RKO (cell line): ENCODE measurements at places on chromosomes 2 and 18.

GRCh38 chr2:43405829-43406228, 179.4 kb upstream of the ZFP36L2 start:
- DNase-seq = no peak

GRCh38 chr2:227703961-227704360, 13.9 kb downstream of the SLC19A3 start:
- DNase-seq = no peak

DNA sequence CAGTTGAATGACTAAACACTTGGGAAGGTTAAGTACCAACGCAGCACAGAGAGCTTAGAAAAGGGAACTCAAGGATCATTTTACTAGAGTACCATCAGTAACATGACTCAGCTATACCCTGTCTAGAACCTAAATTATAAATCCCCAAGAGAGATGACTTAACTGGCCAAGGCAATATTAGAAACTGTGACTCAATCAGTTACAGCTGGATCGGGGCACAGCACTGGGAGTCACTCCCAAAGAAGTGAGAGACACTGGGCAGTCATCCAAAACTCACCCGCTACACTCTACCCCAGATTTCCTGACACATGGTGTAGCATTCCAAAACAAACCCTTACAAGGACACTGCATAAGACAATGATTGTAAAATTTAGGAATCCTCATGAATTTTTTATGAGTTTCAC, 17.7 kb downstream of the IWS1 start:
- DNase-seq = peak; percentile 96

DNA sequence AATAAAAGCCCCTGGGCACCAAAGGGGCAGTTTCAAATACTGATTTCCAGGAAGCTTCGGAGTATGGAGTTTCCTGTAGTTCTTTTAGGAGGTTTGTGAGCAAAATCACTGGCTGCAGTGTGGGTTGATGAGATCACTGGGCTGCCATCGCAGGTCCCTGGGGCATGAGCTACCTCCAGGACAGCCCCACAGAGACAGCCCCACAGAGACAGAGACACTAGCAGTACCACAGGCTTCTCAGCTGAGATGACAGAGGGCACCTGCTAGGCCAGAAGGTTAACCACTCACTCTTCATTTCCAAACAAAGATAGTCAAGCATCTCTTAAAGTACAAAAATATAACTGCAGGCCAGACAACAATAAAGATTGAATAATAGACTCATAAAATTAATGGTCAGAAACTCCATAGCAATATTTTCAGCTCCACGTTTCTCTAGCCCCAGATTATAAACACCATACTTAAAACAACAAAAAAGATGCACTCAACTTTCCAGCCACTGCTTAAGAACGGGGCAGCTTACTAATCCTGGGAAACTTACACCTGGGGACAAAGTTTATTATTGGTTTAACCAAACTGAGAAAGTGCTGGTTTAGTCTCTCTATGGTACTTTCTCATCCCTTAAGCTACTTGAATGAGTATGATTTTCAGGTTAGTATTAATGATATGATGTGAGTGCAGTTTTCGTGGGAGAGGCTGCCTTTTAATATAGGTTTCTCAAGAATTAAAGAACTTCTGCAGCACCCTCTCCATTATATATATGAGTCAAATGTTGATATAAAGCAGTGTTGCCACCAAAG, 11.6 kb downstream of the AFF3 start:
- DNase-seq = no peak

DNA sequence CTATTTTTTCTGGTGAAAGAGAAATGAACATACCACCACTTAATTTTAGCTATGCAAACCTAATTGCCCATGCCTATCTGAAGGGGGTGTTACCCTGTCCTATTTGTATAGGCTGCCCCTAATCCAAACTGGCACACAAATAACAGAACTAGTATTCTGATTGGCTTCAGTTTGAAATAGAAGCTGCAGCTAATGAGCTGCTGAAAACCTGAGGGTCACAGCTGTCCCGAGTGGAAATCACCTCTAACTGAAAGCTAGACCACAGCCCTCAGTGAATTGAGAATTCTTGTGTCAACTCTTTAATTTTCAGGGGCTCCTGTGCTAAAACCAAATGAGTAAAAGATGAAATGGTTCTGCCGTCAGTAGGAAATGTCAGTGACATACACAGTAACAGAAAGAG, 28.7 kb downstream of the CCDC141 start:
- no peak for DNase-seq

GRCh38 chr18:63238693-63239075, 80.9 kb downstream of the BCL2 start:
- DNase-seq = no peak

- peak; percentile 70 for DNase-seq
These were observed 303.7 kb upstream of the EPAS1 start for GRCh38 chr2:45993476-45993991.

DNA sequence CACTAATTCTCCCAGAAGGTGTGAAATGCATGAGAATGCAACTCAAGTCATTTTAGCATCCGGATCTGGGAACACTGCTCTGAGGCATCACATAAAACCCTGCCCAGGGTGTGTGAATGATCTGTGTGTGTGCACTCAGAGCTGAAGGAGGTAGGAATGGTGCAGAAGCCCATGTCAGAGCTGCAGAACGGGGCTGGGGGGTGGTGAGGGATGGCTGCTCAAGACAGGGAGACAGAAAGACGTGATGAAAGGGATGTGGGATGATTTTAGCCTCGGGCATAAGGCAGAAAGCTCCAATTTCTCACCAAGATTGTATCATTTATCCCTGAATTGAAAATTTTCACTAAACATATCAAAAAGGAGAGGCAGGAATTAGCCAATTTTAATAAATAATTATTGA, 369.1 kb downstream of the EIPR1 start:
- no peak for DNase-seq

- DNase-seq = no peak
These were observed 668.9 kb upstream of the CHAC2 start for GRCh38 chr2:53098696-53099078.

- DNase-seq = no peak
These were observed 13.0 kb upstream of the RTN4 start for GRCh38 chr2:55063226-55063625.

DNA sequence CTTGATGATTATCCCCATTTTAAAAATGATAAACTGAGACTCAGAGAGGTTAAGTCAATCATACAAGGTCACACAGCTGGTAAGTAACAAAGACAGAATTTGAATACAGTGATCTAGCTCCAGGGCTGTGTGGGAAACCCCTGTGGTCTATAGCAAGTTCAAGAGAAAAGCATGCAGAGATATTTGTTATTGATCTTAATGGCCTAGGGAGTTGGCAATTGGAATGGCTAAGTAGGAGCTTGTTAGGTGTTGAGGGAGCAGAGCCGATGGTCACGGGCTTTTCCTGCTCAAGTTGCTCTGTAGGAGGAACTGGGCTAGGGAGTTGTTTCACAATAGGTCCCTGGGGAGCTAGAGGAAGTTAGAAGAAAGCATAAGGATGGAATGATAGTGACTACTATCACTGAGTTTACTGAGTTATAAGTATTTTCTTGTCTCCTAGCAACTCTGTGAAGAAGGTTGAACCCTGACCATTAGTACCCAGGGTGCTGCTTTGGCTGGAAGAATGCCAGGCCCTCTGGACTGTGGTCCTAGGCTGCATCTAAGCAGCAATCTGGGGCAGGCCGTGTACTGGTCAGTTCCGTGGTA, 30.0 kb downstream of the RNF125 start:
- no peak for DNase-seq

DNA sequence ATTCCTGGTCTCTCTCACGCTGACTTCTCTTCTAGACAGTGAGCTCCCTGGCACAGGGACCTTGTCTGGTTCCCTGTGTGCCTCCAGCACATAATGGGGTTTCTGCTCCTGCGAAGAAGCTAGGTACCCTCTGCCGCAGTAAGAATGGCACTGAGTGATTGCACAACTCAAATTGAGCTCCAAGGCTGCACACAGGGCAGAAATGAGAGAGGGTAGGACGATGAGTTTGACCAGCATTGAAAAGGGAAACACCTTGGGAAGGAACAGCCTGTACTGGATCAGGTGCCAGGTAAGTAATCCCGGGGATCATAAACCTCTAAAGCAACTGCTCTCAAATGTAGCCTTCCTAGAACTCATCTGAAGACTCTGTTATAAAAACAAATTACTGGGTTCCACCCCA, 21.0 kb upstream of the MSGN1 start:
- DNase-seq = no peak

- DNase-seq = no peak
These were observed 1223.1 kb upstream of the ZEB2 start for GRCh38 chr2:145743011-145743410.

- no peak for DNase-seq
These were observed 1.5 kb downstream of the MBD5 start for GRCh38 chr2:148022351-148022750.

DNA sequence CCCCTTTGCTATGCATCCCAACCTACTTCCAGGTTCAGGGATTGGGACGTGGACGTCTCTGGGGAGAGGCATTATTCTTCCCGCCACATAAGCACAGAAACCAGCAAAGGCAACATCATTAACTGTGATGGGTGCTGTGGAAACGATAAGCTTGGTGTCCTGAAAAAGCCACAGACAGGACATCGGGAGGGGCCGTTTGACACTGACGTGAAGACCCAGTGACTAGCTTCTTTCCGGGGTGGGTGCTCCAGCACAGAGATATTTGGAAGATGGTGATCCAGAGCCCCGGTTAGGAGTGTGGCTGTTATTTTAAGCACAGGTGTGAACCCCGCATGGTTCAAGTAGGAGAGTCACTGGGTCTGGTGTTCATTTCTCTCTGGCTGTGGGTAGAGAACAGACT, 163.8 kb upstream of the HDAC4 start:
- no peak for DNase-seq

DNA sequence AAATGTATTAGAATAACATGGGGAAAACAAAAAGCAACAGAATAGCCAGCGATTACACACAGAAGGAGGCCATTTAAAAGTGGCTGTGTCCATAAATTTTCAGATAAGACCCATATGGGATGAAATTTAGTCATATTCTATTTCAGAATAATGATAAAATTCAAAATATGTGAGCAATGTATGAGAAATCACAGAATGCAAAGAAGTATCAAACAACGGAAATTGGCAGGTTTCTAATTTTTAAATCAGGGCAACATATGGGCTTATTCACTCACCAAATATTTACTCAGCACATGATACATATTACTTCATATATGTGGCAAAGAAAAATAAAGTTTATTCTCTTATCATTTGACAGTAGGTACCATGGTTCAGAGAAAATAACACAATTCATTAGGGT, 208.5 kb downstream of the GRB14 start:
- no peak for DNase-seq

DNA sequence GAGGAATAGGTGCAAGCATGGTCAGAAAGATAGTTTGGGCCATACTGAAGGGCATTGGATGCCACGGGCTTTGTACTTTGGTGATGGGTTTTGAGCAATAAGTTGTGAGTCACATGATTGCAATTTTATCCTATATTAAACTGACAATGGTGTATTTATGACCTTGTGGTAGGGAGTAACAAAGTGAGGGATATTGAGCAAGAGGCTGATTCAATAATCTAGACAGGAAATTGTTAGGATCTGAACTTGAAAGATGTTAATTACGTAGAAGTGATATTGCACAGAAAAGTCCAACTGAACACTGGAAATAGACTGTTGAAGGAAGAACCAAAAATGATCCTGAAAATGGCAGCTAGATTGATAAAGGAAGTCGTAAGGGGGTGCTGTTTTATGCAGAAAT, 46.6 kb upstream of the TCF4 start:
- DNase-seq = no peak

- DNase-seq = no peak
These were observed 530.6 kb downstream of the CCDC85A start for GRCh38 chr2:56714400-56714799.

GRCh38 chr2:149921911-149922616, 334.5 kb upstream of the MMADHC start:
- DNase-seq = no peak

DNA sequence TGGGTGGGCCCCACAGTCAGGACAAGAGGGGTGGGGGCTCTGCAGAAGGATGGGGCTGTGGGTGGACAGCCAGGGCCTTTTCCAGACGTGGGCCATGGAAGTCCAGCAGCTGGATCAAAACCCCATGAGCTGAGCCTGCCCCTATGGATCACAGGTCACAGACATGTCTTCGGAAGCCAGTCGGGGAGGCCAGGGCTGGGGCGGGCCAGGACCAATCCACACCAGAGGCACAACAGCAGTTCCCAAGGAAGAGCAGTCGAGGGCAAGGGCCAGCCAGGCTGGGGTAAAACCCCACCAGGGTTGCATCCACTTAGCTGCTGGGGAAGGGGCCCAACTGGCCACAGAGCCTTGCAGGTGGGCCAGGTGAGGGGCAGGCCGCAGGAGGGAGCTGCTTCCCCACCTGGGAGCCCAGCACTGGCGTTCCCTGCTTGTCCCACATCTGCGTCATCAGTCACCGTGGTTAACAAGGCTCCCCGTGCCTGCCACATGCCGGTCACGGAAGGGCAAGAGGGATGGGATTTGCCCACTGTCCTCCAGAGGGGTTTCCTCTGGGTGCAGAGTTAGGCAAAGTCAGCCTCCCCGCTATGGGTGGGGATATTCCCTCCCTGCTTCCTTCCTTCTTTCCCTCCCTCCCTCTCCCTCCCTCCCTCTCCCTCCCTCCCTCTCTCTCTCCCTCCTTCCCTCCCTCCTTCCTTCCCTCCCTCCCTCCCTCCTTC, 46.4 kb upstream of the ODC1 start:
- DNase-seq = no peak

DNA sequence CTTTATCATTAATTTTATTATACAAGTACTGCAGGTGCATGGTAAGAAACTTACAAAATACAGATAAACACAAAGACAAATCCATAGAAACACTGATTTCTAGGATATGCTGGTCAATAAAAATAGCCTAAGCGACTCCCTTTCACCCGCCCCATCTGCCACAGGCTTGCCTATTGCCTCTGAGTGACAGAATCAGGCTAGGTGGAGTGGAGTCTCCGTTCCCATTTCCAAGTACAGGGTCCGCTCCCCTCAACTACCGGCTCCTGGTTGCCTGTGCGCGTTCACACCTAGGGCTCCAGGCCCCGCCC, 201 bp upstream of the TRAPPC12 start:
- no peak for DNase-seq

GRCh38 chr2:106997204-106997603, 111.2 kb upstream of the ST6GAL2 start:
- DNase-seq = no peak

GRCh38 chr18:58067601-58068000, 23.6 kb downstream of the NEDD4L start:
- DNase-seq = no peak

- DNase-seq = no peak
These were observed 2.7 kb downstream of the RSAD2 start for GRCh38 chr2:6880200-6880733.

GRCh38 chr18:61882296-61883004, 10.4 kb downstream of the RNF152 start:
- no peak for DNase-seq

DNA sequence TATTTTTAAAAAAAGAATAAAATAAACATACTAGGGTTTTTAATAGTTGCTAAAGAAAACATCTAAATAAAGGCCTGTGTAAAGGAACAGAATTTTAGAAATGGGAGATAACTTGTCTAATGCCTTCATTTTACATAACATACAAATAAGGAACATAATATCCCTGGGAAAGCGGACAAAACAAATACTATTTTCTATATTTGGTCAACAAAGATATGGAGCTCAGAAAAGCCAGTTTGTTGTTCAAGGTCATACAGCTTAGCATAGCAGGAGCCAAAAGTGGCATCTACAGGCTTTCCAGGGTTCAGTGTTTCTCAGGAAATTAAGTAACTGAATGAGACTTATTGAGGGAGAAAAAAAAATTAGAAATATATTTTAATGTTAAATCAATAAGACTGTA, 73.4 kb upstream of the CD226 start:
- no peak for DNase-seq
